Activated CD8-positive, alpha-beta memory T cell treated with anti-CD3 and anti-CD28 coated beads, Interleukin-2, amount 10 ng/mL, durations not matched to agents 7 days and 5 days (primary cell): ENCODE measurements at places on chromosomes 5 and 9. TPM values are rescaled to one million over a fixed set of nuclear protein-coding genes. Genes with fewer than 3 reads are reported as not detected.

The NR2F1 gene
- total RNA-seq: not detected

DNA sequence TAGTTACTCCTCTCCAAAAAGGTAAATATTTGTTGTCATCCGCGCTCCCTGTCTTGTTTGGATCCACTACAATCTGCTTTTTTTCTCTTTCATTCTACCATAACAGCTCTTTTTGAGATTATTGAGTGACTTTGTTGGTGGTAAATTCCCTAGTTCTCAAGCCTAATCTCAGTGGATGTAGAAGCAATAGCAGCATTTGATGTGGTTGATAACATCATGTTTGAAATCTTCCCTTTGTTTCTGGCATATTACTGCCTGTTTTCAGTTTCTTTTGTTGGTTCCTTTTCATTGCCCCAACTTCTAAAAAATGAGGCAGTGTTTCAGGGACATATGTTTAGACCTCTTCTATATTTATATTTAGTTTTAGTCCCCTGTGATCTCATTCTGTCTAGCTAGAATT, 8.9 kb downstream of the CDC42SE2 start:
- H3K4me1 ChIP-seq: peaks cover 69% of the 10 kb centered on the region
- H3K36me3 ChIP-seq: peaks cover 29% of the 10 kb centered on the region
- DNase-seq: no peak
- H3K27me3 ChIP-seq: no peaks in the 10 kb centered on the region
- H3K27ac ChIP-seq: peak overlapping the region; percentile 92

DNA sequence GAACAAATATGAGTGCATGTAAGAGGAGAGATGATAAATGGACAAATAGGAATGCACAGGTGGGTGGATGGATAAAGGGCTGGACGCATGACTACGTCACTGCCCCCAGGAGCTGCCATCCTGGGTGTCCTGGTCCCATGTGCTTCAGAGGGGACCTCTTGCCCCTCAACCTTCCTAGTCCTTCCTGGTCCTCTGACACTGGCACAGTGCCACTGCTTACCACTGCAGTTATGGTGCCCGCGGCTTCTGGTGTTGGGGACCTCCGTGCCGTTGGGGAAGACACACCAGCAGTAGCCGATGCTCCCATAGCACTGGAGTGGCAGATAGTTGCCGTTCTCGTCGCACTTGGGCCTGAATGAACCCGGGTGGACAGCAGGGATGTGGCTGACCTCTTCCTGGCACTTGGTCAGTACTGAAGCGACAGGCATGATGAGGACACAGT, 9.8 kb downstream of the CD74 start:
- no peaks in the 10 kb centered on the region for H3K27me3 ChIP-seq

GRCh38 chr5:90534922-90535321, 5.5 kb upstream of the LYSMD3 start:
- no peak overlapping the region for H3K4me3 ChIP-seq
- DNase-seq: no peak
- peaks cover 51% of the 10 kb centered on the region for H3K27me3 ChIP-seq
- H3K4me1 ChIP-seq: no peaks in the 10 kb centered on the region
- no peak overlapping the region for H3K27ac ChIP-seq
- H3K36me3 ChIP-seq: no peaks in the 10 kb centered on the region

DNA sequence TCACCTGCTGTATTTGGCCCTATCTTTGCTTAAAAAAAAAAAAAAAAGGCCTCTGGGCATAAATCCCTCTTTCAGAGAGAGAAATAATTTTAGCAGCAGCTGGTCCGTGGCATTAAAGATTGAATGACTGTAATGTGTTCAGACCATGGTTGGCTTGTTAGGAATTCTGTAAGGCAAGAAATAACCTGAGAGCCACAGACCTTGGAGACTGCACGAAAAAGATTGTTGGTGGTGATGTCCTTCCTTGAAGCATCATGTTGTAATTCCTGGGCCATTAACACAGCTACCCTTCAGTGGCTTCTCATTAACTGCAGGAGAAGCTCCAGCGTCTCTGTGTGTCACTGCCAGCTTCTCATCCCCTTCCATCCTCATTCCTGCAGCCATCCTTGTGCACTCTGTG, 79.0 kb downstream of the SGCD start:
- peaks cover 14% of the 10 kb centered on the region for H3K4me1 ChIP-seq
- H3K27me3 ChIP-seq: peaks cover 12% of the 10 kb centered on the region
- no peak for DNase-seq
- no peak overlapping the region for H3K4me3 ChIP-seq

The NEUROG1 gene
- not detected for total RNA-seq

GRCh38 chr9:75695921-75696320, 194.6 kb upstream of the PCSK5 start:
- no peak for DNase-seq
- H3K27me3 ChIP-seq: no peaks in the 10 kb centered on the region
- no peak overlapping the region for H3K27ac ChIP-seq
- H3K4me3 ChIP-seq: no peak overlapping the region
- H3K4me1 ChIP-seq: no peaks in the 10 kb centered on the region
- no peaks in the 10 kb centered on the region for H3K36me3 ChIP-seq

The MYMK gene
- not detected for total RNA-seq

- H3K27me3 ChIP-seq: no peaks in the 10 kb centered on the region
- H3K4me1 ChIP-seq: no peaks in the 10 kb centered on the region
- H3K4me3 ChIP-seq: no peak overlapping the region
- DNase-seq: no peak
- no peaks in the 10 kb centered on the region for H3K36me3 ChIP-seq
Measured at GRCh38 chr9:38363589-38363925, 28.9 kb upstream of the ALDH1B1 start.

- no peak overlapping the region for H3K27ac ChIP-seq
- no peak for DNase-seq
- H3K36me3 ChIP-seq: no peaks in the 10 kb centered on the region
- H3K27me3 ChIP-seq: no peaks in the 10 kb centered on the region
Measured at GRCh38 chr5:145776886-145777285, 58.3 kb downstream of the PRELID2 start.

DNA sequence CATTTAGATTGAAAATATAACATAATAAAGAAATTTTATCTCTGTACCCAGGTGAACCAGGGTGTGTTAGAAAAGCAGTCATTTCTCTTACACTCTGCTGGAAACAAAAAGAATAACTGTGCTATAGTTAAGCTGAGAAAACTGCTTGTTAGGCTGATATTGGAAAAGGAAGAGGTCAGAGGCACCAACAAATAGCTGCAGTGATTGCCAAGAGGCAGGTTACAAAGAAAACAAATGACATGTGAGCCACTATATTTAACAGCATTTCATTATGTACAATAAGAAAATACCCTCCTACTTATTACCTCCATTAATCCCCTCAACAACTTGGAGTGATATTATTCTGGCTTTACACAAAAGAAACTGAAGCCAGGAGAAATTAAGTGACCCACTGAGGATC, 607.9 kb upstream of the TLE4 start:
- no peak overlapping the region for H3K27ac ChIP-seq
- no peak for DNase-seq
- H3K4me1 ChIP-seq: no peaks in the 10 kb centered on the region
- no peaks in the 10 kb centered on the region for H3K36me3 ChIP-seq
- no peak overlapping the region for H3K4me3 ChIP-seq

DNA sequence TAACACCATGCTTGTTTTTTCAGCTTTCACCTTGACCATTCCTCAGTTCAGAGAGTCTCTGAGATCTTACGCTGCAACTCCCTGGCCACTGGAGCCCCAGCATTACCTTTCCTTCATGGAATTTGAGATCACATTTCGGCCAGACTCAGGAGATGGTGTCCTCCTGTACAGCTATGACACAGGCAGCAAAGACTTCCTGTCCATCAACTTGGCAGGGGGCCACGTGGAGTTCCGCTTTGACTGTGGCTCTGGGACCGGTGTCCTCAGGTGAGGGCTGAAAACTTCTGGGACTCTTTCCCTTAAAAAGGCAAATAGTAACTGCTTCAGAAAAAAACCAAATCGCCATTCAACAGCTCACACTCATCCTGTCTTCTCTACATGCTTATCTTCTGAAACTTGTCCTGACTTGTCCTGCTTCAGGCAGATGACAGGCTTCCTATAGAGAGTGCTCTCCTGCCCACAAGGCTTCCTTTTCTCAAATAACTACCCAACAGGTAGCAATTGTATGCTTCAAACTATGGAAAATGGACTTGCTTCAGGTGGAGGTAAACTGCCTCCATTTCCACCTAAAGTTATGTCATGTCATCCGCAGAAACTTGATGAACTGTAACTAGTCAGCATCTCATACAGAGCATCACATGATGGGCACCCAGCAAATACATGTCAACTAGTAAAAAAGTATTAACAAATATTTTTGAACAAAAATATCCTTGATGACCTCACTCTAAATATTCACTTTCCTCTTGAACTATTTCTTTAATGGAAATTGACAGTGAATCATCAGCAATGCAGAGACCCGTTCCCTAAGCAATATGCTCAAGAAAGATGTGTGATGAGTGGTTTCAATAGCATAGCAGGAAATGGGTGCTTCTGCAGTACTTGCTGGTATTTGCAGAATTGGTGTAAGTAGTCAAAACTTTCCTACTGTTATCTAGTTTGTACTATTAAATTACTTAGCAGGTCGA, 129.2 kb downstream of the LIFR start:
- H3K36me3 ChIP-seq: no peaks in the 10 kb centered on the region
- H3K27ac ChIP-seq: no peak overlapping the region
- no peak overlapping the region for H3K4me3 ChIP-seq
- H3K4me1 ChIP-seq: peaks cover 20% of the 10 kb centered on the region
- peaks cover 34% of the 10 kb centered on the region for H3K27me3 ChIP-seq

DNA sequence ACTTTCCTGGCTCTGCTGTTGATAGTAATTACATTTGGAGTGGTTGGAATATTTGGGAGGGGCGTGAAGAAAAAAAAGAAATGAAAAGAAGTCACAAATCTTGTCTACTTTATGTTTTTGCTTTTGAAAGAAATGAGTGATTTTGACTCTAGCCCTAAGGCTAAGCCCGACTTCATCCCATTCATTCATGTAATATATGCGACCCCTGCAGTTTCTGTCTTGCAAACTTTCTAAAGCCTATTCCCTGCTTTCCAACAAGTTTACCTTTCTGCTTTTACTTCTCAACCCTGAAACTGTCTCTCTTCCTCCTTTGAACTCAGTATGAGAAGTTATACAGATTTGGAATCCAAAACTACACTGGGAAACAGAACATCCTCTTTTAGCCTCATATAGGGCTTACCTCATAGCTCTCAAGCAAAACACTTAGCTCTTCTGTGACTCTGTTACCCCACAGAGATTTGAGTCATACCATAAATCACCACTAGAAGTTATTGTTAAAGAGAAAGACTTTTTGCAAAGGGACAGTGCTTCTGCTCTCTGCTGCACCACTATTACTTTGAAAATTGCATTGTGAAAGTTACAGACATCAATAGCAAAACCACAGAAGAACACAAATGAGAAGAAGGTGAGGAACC, 1.6 kb downstream of the CFAP95 start:
- no peak overlapping the region for H3K4me3 ChIP-seq
- H3K27me3 ChIP-seq: peaks cover 42% of the 10 kb centered on the region
- H3K4me1 ChIP-seq: peaks cover 37% of the 10 kb centered on the region
- peak overlapping the region; percentile 26 for H3K27ac ChIP-seq

DNA sequence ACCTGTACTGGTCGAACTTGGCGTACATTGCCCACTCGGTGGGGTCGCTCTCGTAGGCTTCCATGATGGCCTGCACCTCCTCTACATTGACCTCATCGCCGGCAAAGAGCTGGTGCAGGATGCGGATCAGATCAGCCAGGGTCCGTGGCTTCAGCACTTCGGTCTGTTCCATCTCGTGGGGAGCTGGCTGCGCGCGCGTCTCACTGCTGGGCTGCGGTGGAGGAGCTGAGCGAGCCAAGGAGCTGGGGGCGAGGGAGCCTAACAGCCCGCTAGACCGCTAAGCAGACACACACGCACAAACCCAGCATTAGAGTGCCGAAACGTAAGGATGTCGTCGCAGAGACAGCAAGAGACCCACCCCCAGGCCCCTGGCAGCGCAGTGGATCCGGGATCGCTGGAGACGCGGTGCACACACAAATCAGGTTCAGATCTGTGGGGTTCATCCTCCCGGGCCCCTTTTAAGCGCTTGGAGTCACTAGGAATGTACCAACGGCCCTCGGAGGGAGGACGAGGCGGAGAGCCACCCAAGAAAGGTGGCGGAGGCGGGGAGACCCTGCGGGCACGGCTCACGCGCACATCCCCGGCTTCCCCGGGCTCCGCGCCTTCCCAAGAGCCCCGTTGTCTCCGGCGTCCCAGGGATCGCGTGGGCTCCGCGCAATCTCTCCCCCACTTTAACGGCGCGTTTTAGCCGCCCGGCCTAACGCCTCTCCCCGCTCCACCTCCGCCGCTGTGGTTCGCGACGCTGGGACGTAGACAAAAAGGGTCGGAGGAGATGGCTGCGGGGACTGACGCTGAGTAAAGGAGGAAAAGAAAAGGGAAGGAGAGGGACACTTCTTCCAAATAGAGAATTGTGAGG, at the start of gene CDO1:
TSS of gene CDO1 (minus strand) at position 434 of the 856 bp plus-strand sequence. CDS start at position 172, 262 bp downstream.
- H3K27me3 ChIP-seq: peaks cover 88% of the 10 kb centered on the region
- peak within 1 kb of the TSS; percentile 64 for H3K4me3 ChIP-seq
- DNase-seq: peak; percentile 62

The DMRTA1 gene
- total RNA-seq: not detected

The NR5A1 gene
- not detected for total RNA-seq

DNA sequence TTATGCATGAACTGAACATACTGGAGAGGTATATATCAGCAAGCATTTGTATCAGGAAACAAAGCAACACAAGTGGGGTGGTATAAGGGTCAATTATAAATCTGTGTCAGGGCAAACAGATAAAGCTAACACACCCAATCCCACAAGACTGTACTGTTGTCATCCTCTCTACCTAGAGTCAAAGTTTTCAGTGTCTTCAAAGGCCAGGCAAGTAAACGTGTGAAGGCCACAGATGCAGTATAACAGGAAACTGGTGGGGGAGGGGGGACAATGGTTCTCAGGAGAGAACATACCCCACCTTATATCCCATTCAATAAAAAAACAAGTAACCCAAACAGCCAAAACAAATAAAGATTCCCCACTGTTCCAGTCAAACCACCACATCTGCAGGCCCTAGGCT, 22.1 kb downstream of the ELP1 start:
- no peaks in the 10 kb centered on the region for H3K27me3 ChIP-seq
- peak overlapping the region; percentile 11 for H3K27ac ChIP-seq
- peaks cover 6% of the 10 kb centered on the region for H3K4me1 ChIP-seq
- no peak overlapping the region for H3K4me3 ChIP-seq

The MRRF gene
- 27.9 TPM for total RNA-seq

- H3K27me3 ChIP-seq: no peaks in the 10 kb centered on the region
- H3K4me3 ChIP-seq: no peak overlapping the region
- H3K4me1 ChIP-seq: peaks cover 62% of the 10 kb centered on the region
- DNase-seq: no peak
- H3K27ac ChIP-seq: no peak overlapping the region
Measured at GRCh38 chr5:6717247-6717646, 4.0 kb downstream of the TENT4A start.

GRCh38 chr9:32502464-32502863, 23.5 kb downstream of the RIGI start:
- H3K4me3 ChIP-seq: no peak overlapping the region
- H3K27ac ChIP-seq: no peak overlapping the region
- peaks cover 50% of the 10 kb centered on the region for H3K36me3 ChIP-seq
- H3K4me1 ChIP-seq: peaks cover 6% of the 10 kb centered on the region
- no peak for DNase-seq
